Hematopoietic multipotent progenitor cell treated with erythropoietin and hydrocortisone succinate and interleukin-3 and kit ligand, for 4 days (in vitro differentiated cells): ENCODE measurements at places on chromosomes 7 and 10.
A peak's percentile ranks its signal among the peaks of the same experiment; 100 is the strongest.

DNA sequence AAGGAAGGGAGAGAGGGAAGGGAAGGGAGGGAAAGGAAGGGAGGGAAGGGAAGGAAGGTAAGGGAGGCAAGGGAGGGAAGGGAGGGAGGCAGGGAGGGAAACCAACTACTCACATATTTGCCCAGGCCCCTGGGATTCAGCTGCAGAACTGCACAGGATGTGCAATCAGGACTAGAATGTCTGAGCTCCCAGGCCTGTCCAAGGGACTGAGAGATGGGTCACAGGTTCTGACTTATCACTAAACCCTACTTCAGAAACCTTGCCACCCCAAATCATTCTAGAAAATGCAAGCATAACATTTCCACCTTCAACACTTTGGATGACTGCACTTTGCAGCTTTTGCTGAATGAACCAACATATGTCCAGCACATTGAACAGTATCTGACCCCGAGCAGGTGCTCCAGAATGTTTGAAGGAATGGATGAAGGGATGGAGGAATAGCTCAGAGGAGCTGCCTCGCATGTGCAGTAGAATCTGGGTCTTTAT lies 245.3 kb downstream of the KCNMA1 start:
- DNase-seq, result no peak

DNA sequence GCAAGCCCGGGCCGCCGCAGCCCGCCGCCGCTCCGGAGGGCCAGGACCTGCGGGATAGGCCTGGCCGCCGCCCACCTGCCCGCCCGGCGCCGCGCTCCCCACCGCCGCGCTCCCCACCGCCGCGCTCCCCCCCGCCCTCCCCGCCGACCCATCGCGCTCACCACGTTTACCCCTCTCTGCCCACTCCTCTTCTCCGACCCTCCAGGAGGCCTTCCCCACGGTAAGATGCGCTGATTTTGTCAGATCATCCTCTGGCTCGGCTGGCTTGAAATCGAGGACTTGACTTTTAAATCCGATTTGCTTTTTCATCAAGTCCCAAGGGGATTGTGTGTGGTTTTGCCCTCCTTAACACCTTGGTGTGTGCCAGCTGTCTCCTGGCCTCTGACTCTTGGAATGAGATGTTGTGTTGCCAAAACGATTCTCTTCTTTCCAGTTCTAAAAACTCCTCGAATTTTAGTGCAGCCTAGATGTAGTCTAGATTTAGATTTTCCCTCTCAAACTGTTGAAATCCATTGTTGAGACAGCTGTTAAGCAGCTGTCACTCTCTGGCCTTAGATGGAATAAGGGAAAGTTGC lies 738 bp downstream of the POM121 start:
- DNase-seq, result peak; percentile 11

- DNase-seq, result no peak
These were observed 146.9 kb downstream of the TPST1 start for GRCh38 chr7:66352071-66352470.

DNA sequence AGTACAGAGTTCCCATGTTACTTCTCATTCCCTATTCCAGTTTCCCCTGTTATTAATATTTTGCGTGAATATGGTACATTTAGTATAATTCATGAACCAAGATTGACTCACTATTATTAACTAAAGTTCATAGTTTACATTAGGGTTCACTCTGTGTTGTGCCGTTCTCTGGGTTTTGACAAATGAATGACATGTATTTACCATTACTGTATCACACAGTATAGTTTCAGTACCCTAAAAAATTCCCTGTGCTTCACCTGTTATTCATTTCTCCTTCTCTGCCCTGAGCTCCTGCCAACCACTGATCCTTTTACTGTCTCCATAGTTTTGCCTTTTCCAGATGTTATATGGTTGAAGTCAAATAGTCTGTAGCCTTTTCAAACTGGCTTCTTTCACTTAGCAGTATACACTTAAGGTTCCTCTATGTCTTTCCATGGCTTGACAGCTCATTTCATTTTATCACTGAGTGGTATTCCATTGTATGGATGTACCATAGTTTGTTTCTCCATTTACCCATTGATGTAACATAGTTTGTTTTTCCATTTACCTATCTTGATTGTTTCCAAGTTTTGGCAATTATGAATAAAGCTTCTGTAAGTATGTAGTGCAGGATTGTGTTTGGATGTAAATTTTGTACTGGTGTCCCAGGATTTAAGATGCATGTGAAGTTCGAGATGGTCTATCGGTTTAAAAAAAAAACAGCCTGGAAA lies 58.8 kb downstream of the CDK14 start:
- DNase-seq, result no peak

GRCh38 chr7:37230221-37230620 lies 218.4 kb downstream of the ELMO1 start:
- DNase-seq, result no peak

GRCh38 chr7:33836797-33837355 lies 68.5 kb upstream of the BMPER start:
- DNase-seq, result peak; percentile 5

DNA sequence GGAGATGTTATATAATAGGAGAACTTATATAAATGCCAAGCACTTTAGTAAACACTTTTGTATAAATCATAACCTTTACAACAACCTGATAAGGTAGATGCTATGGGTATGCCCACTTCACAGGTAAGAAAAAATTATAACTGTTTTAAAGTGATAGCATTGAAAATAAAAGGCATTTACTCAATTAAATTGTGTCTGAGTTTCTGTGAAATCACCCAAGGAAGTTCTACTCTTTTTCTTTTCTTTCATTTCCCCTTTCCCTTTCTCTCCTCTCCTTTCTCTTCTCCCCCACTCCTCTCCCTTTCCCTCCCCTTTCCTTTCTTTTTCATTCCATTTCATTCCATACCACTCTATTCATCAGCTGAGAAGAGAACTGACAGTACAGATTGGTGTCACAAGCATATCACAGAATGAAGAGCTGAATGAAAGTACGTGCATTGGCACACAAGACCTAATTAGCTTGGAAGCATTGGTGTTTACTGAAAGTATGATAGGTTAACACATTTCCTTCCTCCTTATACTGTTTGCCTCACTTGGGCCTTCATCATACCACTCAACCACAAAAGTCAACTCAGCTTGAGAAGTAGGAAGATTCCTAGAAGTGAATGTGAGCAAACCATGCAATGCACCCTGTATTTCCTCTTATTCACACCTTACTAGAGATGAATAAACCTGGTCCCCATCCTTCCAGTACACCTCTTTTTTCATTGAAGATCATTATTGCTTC lies 117.9 kb upstream of the AGR3 start:
- peak; percentile 40 for DNase-seq

GRCh38 chr7:92763636-92764423 lies 72.5 kb downstream of the CDK6 start:
- peak; percentile 66 for DNase-seq

GRCh38 chr10:124743191-124744101 lies 732 bp downstream of the FAM53B start:
- DNase-seq, result peak; percentile 61

DNA sequence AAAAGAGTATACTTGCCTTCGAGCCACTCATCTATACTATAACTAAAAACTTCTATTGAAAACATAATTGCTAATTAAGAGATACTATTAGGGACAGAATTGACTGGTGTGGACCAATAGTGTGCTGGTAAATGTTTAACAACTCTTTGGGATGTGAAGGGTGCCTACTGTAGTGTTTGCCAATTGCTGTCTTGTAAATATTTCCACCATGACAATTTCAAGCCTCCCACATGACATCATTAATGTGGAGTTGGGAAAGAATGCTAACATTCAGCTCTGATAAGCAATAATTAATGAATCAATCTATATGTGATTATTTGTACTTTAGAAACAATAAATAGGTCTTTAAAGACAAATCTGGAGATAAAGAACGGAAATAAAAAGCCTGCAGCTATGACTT lies 136.8 kb downstream of the DGKB start:
- DNase-seq, result no peak

GRCh38 chr7:52269669-52270068 lies 765.8 kb upstream of the POM121L12 start:
- no peak for DNase-seq

DNA sequence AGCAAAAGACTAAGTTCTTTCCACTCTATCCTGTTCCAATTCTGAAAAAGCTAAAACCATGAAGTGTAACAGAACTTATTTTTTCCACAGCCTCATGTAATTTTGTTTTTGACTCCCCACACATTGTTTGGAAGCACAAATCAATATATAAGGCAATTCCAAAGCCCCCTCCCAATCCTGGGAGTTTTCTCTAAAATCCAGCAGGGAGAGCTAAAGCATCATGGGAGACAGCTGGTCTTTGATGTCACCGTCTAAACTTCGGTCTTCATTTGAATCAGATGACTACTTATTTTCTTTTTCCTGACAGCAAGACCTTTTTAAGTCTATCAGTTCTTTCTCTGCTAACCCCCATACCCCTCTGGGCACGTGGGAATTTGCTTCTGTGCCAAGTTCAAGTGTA lies 33.3 kb upstream of the PON1 start:
- DNase-seq, result no peak

- DNase-seq, result no peak
These were observed 720 bp downstream of the SUN1 start for GRCh38 chr7:832968-833424.

GRCh38 chr10:76879116-76879913 lies 758.3 kb downstream of the KCNMA1 start:
- DNase-seq, result no peak

- no peak for DNase-seq
These were observed 15.3 kb downstream of the TPK1 start for GRCh38 chr7:144820552-144820951.

GRCh38 chr7:28707291-28707690 lies 250.8 kb downstream of the TRIL start:
- DNase-seq, result no peak

DNA sequence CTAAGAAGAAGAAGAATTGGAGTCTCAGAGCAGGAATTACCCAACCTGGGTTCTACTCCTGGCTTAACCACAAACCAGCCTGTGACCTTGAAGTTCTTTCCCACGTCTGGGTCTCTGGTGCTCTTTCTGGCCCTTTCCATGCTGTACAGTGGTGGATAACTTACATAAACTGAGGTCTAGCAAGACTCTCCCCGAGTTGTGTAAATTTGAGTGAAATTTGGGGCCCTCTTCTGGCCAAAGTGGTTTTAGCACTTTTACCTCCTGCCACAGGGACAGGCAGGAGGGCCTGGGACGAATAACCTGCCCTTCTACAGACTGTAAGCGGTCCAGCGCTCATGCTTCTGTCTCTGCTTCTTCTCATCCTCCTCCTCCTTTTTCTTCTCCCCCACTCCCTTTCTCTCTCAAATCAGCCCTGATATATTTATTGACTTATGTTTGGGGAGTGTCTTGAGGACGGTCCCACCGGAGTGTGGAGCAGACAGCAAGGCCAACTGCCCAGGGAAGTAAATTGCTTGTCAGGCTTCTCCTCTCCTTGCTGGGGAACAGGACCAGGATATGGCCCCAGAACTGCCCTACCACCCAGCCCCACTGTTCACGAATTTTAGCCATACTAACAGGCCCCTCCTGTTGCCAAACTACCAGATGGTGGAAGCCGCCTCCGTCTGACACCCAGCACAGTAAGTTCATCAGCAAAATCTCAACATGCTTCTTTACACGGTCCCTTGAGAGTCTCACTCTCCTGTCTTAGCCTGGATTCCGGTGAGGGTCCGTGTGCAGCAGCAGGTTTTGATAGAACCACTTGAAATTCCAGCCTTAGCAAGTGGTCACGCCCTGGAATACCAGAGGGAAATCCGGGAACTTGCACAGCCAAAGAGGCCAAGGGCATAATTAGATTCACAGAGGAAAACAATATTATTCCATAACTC lies 4.0 kb upstream of the SH3PXD2A start:
- DNase-seq, result peak; percentile 80

GRCh38 chr10:113132591-113133121 lies 182.6 kb downstream of the TCF7L2 start:
- no peak for DNase-seq

DNA sequence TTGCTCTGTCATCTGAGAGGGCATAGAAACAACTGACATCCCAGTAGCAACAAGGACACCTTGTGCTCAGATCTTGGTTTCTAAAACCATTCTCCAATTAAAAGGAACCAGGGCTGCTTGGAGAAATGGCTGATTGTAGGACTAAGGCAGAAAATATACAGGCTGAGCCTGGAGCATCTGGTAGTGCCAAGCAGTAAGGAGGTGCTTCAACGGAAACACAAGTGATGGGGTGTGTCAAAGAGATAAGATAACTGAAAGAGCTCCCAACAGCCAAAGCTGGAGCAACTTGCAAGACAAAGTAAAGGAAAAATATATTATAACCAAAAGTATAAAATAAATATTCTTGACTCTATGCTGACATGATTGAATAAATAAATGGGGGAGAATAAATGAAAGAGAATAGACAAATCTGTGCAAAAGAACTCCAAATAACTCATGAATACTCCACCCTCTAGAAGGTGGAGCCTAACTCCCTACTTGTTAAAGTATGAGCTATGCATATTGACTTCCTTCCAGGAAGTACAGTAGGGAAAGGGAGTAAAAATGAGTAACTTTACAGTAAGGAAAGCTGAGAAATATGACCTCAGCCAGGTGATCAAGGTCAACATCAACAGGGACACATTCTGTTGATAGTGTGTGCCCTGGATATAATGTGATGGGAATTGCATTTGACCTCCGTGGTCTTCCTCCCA lies 162.4 kb downstream of the NOC3L start:
- DNase-seq, result peak; percentile 26

- DNase-seq, result no peak
These were observed 341.7 kb upstream of the BMPER start for GRCh38 chr7:33563651-33564050.

DNA sequence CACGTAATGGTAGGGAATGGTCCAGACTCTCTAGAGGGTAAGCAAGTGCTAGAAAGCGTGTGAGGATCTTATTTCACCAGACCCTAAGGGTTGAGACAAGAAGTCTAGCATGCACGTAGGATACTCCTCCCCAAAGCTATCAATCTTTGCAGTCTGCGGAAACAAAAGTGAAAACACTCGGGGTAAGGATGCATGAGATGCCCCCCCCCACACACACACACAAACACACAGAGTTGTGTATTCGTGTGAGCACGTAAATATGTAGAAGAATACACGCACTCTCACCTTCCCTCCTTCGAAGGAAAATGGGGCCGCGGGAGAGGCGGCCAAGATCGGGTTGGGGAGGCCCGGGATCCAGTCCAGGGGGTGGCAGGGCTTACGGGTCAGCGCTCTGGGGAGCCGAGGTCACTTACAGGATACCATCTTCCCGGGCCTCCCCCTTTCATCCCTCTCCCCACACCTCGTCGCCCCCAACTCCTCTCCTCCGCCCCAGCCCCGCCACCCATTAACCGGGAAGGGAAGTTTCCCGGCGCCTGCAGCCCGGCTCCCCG lies 455 bp downstream of the CUL2 start:
- DNase-seq, result peak; percentile 57

DNA sequence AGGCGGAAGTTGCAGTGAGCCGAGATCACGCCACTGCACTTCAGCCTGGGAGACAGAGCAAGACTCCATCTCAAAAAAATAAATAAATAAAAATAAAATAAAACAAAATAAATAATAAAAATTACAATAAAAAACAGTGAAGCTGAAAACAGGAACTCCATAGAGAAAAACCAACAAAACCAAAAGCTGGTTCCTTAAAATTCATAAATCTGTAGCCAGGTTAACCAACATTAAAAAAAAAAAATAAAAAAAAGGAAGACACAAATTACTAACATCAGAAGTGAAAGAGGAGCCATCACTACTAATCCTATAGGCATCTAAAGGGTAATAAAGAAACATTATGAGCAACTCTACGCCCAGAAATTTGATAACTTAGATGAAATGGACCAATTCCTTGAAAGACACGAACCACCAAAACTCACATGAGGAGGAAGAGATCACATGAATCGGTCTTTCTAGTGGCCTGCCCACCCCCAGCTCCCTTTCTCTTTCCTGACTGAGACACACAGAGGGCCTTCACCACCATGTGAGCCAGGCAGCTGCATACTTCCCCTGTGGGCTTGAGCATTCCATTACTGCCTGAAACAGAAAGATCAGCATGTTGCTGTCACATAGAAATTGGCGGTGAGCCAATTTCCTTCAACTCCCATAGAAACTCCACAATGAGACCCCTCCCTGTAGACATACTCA lies 208.7 kb downstream of the MAD1L1 start:
- DNase-seq, result peak; percentile 46
